ENCODE measurements at places on chromosomes 3 and 15.

- DNase-seq: no peak
Observed at GRCh38 chr3:99568663-99569335, 69.6 kb upstream of the COL8A1 start.

DNA sequence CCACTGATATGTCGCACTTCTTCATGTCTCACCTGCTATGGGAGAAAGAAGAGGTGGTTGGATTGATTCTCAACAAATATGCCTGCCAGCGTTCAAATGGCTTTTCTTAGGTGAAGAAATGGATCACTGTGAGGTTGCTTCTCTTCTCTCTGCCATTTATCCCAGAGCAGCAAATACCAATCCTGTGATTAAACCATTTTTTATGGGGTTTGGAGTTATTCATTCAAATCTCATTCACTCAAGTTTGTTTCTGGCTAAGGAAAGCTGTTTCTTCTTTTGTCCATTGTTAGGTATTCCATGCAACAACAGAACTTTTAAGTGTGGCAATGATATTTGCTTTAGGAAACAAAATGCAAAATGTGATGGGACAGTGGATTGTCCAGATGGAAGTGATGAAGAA, 12.2 kb upstream of the C3orf52 start:
- no peak for DNase-seq

- DNase-seq: peak; percentile 65
Observed at GRCh38 chr3:52704611-52705437, 767 bp downstream of the GLT8D1 start.

GRCh38 chr3:176075046-176075445, 1122.2 kb downstream of the TBL1XR1 start:
- DNase-seq: no peak

GRCh38 chr3:138907539-138907938, 39.4 kb downstream of the FOXL2 start:
- no peak for DNase-seq
